ENCODE measurements at places on chromosomes 5 and 9.

DNA sequence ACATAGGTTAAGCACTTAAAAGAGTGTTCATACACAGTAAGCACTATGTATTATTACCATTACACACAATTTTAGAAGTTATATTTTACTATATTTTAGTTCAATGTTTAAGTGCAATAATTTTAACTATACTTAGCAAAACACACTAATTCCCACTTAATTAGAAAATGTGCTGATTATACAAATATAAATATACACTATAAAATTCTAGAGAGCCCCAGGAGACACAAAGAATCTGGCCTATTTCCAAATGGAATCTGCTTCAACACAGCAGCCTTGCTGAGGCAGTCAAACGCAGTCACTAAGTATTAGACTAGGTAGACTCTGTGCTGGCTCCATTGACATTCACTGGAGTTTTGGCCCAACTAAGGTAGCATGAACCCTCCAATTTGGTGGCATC lies 160.9 kb downstream of the CETN3 start:
- no peak for DNase-seq

DNA sequence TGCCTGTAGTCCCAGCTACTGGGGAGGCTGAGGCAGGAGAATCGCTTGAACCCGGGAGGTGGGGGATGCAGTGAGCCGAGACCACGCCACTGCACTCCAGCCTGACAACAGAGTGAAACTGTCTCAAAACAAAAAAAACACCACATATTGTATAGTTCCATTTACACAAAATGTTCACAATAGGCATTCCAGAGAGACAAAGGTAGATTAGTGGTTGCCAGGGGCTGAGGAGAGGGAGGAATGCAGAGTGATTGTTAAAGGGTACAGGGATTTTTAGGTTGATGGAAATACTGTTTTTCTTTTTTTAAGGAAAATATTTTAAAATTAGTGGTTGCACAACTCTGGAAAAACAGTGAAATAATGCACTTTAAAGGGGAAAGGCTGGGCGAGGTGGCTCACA lies 19.6 kb downstream of the ETF1 start:
- DNase-seq: no peak

- no peak for DNase-seq
Observed at GRCh38 chr9:30935730-30936129, 1448.7 kb upstream of the ACO1 start.

DNA sequence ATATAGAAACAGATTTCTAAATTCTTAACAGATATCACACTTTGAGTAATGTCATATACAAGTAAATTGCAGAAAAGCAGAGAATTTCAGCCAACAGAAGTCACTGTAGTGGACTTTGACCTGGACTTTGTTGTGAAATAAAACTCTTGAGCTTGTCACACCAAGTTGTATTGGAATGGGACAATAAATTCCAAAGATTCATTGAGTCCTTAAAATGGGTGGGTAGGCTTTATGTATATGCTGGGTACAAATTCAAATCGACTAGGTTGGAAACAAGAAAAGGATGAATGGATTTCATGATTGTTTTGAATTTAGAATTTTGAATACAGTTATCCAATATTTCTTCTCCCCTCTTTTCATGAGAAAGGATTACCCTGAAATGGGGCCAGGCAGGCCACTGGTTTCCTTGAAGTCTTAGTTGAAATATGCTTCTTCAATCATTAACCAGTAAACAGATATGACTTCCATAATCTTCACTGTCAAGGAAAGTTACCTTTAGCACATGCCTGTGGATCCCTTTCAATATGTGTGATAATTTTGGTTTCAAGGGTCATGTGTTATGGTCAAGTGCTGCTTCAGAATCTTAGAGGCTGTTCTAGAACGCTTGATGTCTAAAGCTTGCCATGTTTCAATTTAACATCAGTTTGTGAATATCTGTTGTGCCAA lies 25.7 kb downstream of the PIP5K1B start:
- DNase-seq: no peak

Data from activated naive CD4-positive, alpha-beta T cell treated with anti-CD3 and anti-CD28 coated beads, Interleukin-2, amount 50 U/mL, for 16 hours (primary cell).